ENCODE measurements at places on chromosomes 11 and 22.

DNA sequence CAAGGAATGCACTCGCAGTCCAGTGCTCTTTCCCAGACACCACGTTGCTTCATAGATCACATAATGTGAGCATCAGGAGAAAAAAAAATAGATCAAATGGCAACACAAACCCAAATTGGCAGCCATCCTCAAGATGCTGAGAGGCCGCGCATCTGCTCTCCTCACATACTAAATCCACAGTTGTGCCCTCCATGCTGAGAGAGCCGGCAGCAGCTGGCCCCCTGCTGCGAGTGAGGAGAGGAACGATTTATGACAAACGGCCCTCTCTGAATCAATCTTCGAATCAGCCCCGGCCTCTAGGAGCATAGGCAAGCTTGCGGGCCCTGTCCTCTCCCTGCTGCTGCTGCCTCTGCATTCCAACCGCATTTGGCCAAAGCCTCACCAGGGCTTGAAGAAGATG is 159.9 kb upstream of the TENM4 start:
- no peak for DNase-seq

DNA sequence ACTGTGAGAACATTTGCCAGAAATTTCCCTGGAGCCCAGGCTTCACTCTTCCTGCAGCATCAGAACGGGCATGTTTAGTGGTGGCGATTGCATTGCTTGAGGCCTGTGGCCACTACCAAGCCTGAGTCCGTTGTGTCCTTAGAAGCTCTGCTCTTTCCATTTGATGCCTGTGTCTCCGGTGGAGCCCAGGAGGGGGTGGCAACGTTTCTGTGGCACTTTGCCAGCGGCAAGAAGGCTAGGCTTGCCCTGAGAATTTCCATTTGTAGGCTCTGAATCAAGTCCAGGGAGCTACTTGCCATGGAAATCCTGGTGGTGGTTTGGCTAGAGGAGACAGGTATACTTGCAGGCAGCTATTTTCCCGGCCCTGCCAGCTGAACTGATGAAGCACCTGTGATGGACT is 47.1 kb downstream of the ADAMTS8 start:
- DNase-seq = no peak

DNA sequence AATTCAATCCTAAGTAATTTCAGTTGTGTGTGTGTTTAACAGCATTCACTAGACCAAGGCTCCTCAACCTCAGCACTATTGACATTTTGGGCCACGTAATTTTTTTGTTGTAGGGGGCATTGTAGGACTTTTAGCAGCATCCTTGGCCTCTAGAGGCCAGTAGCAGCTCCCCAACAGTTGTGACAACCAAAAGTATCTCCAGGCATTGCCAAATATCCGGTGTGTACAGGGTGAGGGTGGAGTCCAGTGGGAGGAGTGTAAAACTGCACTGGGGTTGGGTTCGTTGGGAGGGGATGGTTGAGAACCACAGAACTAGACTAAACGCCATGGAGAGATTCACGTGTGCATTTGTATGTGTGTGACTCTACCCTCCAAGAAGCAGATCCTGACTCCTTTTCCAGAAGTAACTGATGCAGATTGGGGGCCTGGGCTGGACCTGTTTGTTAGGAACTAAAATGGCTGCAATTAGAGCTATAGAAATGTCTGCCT is 5.9 kb upstream of the PHF21A start:
- DNase-seq = peak; percentile 48

DNA sequence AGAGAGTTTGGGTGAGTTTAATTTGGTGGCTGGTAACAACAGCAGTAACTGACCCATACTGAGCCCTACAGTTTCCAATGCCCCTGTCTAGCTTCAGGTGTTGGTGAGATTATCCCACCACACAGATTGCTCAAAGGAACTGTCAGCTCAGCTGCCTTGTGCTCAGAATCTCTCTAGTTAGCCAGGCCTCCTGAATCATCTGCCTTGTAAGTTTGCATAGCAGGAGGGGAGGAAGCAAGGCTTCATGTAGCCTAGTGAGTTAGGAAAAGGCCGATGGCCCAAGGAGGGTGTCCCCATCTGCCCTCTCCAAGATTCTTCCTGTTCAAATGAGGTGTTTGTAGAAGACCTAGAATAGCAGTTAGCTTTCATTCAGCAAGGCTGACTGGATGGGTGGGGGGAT is 74.3 kb downstream of the MICAL2 start:
- DNase-seq = no peak

DNA sequence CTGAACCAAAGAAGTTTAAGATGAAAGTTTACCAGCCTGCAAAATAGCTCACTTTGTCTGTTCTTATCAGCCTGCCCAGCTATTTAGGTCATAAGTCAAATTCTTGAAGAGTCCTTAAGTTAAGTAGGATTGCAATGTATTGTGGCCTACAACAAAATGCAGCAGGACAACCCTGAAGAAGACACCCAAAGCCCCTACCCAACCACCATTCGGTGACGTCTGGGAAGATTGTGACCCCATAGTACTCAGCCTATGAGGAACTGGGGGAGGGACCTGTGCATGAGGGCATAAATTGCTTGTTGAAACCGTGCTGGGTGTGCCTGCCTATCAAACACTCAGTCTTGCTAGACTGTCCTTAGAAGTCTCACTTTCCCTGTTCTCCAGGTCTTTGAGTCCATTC is 50.5 kb upstream of the FDX1 start:
- no peak for DNase-seq

DNA sequence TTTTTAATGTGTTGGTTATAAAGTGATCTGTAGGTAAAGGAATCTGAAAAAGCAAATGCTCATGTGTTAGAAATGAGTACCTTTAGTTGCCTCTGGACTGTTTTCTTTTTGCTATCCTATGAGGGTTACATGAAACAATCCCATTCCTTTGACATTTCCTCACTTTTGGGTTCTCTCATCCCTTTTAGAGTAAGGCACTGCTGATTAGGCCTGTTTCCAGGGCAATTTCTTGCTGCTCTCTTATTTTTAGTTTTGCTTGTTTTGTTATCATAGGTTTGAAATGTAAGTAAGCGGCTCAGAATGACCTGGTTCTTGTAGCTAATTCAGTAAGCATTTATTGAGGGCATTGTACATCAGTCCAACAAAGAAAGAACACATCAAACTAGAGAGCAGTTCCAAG is 138.9 kb downstream of the DDX10 start:
- no peak for DNase-seq

DNA sequence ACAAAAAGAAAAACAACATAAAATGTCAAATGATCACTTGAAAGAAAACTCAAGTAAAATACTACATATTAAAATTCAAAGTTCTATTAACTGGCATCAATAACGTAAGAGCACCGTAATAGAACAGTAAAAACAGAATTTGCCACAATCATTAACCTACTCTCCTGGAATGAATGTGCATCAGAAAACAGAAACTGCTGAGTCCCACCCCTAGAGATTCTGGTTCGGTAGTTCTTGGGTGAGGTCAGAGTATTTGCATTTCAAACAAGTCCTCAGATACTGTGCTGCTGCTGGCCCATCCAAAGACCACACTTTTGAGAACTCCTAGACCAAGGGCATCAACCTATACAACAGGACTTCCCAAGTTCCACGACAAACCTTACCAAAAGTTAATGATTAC is 23.5 kb downstream of the PITPNB start:
- DNase-seq = peak; percentile 32

- DNase-seq = no peak
These were observed 6.2 kb upstream of the SREBF2 start for GRCh38 chr22:41826430-41827383.

GRCh38 chr11:15484398-15484797 is 369.7 kb downstream of the INSC start:
- DNase-seq = no peak

GRCh38 chr22:19840955-19841640 is 13.6 kb downstream of the GNB1L start:
- no peak for DNase-seq

DNA sequence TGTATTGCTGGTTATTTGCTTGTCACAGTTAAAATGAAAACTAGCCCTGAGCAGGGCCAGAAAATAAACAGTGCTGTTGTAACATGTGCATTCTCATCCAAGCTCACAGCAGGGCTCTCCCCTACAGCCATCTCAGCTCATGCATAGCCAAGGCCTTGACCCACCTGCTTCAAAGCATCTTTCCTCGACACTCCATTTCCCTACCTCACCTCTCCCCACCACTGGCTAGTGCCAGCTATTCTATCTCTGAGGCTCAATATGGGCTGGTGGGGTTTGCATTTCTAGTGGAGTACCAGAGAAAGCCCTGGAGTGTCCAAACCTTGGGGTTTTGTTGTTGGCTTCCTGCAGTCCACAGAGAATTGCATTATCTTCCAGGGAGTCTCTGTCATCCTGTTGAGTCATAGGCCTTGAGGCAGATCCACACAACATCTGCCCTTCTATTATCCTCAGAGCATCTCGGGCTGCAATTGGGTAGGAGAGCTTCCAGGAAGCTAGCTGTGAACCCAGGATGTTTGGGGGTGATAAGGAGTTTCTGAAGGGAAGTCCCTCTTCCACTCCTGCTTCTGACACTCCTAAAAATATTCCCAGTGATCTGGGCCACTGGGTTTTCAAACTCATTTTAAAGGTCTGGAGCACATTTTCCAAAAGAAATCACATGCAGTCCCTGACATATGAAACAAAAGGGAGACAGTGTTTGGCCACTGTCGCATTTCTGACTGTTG is 36.1 kb upstream of the AMOTL1 start:
- DNase-seq = no peak

DNA sequence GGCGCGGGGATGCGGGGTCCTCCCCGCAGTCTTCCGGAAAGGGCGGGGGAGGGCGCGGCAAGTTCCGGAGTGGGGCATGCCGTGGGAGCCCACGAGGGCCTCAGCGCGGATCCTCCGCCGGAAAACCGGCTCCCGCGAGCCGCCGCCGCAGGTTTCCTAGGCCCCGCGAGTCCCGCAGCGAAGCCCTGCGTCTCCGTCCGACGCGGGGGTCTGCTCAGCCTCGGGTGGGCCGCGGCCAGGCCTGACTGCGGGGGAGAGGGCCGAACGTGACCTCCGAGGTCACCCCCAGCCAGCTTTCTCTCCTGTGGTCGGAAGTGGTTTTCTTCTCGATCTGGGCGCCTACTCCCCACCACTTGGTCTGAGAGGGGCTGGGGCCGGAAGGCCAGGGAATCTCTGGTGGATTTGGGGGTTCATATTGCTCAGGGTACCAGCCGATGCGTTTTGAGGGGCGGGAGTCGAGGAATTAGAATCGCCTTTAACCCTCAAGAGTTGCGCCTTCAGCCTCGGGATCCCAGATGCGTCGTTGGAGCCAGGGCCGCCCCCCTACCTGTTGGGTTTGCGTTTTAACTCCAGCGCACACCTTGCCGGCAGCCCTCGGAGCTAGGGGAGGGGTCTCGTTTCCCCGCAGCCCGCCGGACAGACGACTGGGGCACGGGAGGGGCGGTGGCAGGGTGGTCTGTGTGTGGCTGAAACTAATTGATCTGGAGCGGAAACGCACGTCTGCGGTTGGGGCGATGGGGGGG is 3.6 kb upstream of the CCND1 start:
- DNase-seq = no peak

DNA sequence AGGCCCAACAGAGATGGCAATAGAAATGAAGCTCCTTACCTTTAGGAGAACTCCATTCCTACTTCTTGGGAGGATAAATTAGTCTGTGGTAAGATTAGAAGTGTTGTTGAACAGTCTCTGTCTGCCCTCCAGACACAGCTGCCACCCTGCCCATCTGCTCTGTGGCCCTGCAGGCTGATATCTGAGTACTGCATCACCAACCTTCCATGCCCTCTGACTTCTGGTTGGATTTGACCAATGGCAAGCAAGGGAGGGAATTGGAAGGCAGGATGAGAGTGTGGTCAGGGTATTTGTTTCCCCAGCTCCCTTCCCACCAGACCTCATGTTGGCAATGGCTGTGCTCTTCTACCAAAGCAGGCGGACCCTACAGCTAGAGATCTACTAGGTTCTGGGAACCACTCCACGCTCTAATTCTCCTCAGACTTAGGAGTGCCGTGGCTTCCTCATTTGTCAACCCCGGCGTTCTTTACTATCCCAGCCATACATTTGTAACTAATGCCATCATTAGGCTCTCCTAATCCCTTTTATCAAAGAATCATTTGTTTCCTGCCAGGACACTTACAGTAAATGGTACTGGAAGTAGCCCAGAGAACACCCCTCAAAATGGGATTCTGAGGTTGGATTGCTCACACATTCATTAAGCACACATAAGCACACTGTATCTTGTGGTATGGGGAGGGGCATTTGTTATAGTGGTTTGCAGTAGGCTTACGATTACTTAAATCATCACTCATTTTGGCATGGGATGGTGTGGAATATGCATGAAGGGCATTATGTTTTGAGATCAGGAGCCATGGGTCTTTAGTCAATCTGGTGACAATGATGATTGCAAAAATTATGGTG is 35.4 kb upstream of the CD44 start:
- no peak for DNase-seq

DNA sequence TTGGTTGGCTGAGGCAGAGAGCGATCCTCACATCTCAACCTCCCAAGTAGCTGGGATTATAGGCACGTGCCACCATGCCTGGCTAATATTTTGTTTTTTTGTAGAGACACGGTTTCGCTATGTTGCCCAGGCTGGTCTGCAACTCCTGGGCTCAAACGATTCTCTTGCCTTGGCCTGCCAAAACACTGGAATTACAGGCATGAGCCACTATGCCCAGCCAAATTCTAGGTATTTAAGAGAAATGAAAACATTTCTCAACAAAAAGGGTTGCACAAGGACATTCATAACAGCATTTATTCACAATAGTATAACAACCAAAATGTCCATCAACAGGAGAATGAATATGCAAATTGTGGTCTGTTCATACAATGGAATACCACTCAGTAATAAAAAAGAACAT is 31.7 kb upstream of the RBX1 start:
- DNase-seq = no peak

- DNase-seq = no peak
These were observed 4.6 kb upstream of the MICAL3 start for GRCh38 chr22:18028817-18029527.

GRCh38 chr11:58286249-58286648 is 18.2 kb upstream of the OR10W1 start:
- no peak for DNase-seq

GRCh38 chr11:126510621-126511370 is 155.3 kb downstream of the ST3GAL4 start:
- DNase-seq = no peak

- DNase-seq = no peak
These were observed 154.4 kb downstream of the NAV2 start for GRCh38 chr11:19867064-19867463.

GRCh38 chr11:133934599-133935550 is 21.9 kb downstream of the IGSF9B start:
- DNase-seq = no peak

DNA sequence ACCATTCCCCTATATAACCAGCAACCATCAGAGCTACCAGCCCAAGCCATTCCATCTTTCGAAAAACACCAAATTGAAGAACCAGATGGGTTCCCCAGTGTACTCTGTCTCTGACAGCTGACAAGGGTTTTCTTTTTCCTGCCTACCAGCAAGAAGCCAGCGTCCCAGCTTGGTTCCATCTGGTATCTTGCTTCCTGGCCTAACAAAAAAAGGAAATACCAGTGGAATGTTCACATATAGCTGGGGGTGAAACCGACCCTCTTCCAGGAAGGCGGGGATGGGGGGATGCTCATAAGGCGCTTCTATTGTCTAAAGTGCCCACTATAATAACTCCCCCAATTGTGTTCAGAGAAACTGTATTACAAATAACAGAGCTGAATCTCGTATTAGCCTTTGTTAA is 172.3 kb downstream of the LDLRAD3 start:
- DNase-seq = no peak

- no peak for DNase-seq
These were observed 62.0 kb downstream of the GGTLC2 start for GRCh38 chr22:22706253-22706915.

GRCh38 chr22:32587449-32587848 is 112.8 kb downstream of the FBXO7 start:
- no peak for DNase-seq
